ENCODE measurements at places on chromosomes 4 and X.

GRCh38 chrX:77404419-77404818 lies 42.8 kb upstream of the FGF16 start:
- no peak for DNase-seq

- DNase-seq: no peak
These were observed 127.5 kb upstream of the ANXA10 start for GRCh38 chr4:167964766-167965373.

- DNase-seq: peak; percentile 39
These were observed 39.2 kb upstream of the TLR3 start for GRCh38 chr4:186029571-186030398.

DNA sequence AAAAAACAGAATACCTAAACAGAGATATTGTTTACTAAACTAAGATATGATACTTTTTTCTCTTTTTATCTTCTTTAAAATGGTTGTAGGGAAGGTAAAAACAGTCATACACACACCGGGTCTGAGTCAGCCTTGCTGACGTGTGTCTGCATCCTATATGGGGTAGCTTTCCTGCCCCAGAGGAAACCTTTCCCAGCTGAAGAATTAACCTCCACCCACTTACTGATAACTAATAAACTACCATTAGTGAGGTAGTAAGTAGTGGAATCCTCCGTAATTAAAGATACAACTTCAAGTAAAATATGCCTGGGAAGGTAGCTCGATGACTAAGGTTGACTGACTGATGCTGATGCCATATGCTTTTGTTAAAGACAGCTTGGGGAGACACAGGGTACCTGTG lies 312.2 kb downstream of the DCTD start:
- no peak for DNase-seq

GRCh38 chr4:157908691-157909090 lies 264.1 kb downstream of the GASK1B start:
- no peak for DNase-seq

DNA sequence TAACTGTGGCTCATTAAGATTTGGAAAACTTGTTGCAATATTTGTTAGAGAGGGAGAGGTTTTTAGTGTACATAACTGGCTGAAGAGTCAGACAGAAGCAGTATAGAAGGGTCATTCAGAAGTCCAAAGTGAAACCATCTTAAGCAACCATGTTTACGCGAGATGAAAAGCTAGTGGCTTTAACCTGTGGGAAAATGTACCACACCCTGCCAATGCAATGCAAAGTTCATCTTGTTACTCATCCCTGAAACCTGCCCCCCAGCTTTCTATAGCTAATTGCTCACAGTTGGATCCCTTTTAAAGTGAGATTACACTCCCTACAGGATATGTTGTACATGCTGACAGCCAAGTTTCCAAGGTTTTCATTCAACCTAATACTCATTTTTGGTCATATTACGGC lies 96.7 kb upstream of the RAPGEF2 start:
- DNase-seq: no peak

- DNase-seq: no peak
These were observed 250.6 kb upstream of the NDST3 start for GRCh38 chr4:117783716-117784115.

- DNase-seq: no peak
These were observed 1.7 kb downstream of the SRD5A3 start for GRCh38 chr4:55347610-55348228.

DNA sequence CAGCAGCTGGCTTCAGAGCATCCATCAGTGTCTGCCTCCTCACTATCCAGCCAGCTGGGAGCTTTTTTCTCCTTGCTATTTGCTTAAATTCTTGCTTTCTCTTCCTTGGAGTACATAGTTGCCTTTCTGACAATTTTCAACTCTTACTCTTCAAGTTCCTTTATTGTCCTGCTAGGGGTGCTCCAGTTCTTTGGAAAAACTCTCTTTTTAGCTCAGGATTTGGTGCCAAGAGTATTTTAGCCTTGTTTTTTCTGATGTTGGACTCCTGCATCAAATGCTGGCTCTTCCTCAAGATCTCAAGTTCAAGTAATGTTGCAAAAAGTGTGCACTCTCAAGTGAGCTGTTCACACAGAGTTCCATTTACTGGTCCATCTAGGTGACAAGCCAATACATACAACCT lies 126.4 kb downstream of the KDR start:
- DNase-seq: peak; percentile 2

GRCh38 chrX:100615005-100615404 lies 21.6 kb downstream of the TSPAN6 start:
- DNase-seq: peak; percentile 12

GRCh38 chrX:139533444-139533843 lies 2.9 kb downstream of the F9 start:
- DNase-seq: no peak

DNA sequence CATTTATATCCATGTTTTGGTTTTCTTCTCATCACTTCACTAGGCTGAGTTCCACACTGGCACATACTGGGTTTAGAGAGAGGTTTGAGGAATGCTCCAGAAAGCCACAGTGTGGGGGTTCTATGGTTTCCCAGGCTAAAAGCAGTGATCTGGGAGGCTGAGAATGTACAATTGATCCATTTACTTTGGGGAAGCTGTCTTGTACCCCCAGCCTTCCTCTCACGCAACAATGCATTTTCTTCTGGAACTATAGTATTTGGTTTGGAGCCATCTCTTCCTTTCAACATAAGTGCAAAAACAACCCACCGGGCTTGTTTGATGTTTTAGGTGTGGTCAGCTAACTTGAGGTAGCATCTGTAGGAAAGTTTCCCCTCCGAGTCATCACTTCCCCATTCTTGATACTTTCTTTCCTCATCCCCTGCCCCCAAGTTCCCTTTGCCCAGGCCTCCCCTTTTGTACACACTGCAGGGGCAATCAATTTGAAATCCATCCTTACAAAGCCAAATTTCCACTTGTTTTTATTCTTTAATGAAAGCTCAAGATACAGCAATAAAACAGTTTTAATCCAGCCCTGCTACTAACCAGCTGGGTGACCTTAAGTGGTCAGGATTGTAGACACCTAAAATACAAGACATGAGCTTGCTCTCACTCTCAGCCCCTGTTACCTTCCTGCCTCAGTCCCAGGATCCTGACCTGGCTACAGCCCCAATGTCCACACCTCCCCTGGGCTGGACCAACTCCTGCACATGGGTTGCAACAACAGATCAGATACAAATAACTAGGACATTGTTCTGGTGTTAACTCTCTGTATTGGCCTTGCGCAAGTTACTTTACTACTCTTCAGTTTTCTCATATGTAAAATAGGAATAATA lies 109.2 kb downstream of the FHDC1 start:
- DNase-seq: no peak

- no peak for DNase-seq
These were observed 389.4 kb downstream of the PABPC4L start for GRCh38 chr4:133812236-133812635.

- no peak for DNase-seq
These were observed 4.2 kb downstream of the GSTCD start for GRCh38 chr4:105712766-105713165.

GRCh38 chrX:3348191-3348590 lies 1.7 kb upstream of the MXRA5 start:
- DNase-seq: no peak

DNA sequence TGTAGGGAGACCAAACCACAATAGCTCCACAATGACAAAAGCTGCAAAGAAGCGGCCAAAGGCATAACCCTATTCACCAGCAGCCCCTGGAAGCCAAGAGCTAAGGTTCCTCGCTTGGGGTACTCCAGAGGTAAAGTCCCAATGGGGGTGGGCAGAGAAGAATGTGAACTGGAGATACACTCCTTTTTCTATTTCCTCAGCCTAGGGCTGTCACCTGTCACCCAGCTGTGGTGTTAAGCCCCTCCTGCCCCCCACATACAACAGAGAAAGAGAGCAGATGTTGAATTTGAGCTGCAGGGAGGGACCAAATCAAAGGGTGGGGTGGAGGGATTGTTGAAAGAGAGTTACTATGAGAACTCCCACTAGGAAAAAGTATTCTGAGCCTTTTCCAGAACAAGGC lies 26.1 kb downstream of the AMOT start:
- DNase-seq: no peak

- peak; percentile 2 for DNase-seq
These were observed 59.5 kb downstream of the SLC39A8 start for GRCh38 chr4:102285831-102286230.

DNA sequence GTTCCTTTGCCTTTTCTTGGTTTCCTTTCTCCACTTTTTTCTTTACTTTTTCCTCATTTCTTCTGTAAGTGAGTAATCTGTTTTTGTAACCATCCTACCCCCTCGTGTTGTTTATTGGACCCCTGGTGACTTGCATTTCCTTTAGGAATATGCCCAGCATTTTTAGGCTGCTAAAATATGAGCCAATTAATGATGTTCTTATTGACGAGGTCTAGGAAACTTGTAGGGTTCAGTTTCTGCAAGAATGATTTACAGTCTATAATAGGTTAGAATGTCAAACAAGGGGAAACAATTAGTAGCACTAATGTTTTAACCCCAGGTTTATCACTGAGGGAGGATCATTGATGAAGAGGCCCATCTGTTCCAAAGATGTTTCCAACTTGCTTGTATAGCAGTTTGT lies 79.0 kb downstream of the CPE start:
- no peak for DNase-seq

- no peak for DNase-seq
These were observed 75.8 kb upstream of the IQCM start for GRCh38 chr4:149891426-149891825.

DNA sequence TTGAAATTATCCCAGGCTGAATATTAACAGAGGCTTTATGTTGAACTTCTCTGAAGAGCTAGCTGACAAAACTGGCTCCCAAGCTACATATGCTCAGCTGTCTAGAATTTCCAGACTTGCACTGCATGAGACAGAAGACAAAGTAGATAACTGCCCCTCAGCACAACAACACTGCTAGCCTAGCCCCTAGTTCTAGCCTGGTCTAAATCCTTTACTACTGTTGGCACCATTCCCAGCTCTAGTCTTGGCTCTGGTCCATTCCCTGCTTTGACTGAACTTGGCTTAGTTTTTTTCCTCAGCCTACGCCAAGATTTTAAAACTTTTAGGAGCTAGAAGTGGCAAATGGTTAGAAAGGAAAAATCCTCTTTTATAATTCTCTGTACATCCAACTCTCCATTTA lies 7.6 kb upstream of the OPHN1 start:
- DNase-seq: peak; percentile 19

GRCh38 chrX:9459186-9459748 lies 5.6 kb upstream of the TBL1X start:
- DNase-seq: no peak

- no peak for DNase-seq
These were observed 153.2 kb upstream of the PRDX4 start for GRCh38 chrX:23514082-23514481.

- DNase-seq: no peak
These were observed 82.9 kb downstream of the ANKRD50 start for GRCh38 chr4:124629681-124630080.

- no peak for DNase-seq
These were observed 62.8 kb upstream of the EGFL6 start for GRCh38 chrX:13506574-13506973.

GRCh38 chrX:80812176-80812575 lies 2.5 kb upstream of the BRWD3 start:
- DNase-seq: no peak

DNA sequence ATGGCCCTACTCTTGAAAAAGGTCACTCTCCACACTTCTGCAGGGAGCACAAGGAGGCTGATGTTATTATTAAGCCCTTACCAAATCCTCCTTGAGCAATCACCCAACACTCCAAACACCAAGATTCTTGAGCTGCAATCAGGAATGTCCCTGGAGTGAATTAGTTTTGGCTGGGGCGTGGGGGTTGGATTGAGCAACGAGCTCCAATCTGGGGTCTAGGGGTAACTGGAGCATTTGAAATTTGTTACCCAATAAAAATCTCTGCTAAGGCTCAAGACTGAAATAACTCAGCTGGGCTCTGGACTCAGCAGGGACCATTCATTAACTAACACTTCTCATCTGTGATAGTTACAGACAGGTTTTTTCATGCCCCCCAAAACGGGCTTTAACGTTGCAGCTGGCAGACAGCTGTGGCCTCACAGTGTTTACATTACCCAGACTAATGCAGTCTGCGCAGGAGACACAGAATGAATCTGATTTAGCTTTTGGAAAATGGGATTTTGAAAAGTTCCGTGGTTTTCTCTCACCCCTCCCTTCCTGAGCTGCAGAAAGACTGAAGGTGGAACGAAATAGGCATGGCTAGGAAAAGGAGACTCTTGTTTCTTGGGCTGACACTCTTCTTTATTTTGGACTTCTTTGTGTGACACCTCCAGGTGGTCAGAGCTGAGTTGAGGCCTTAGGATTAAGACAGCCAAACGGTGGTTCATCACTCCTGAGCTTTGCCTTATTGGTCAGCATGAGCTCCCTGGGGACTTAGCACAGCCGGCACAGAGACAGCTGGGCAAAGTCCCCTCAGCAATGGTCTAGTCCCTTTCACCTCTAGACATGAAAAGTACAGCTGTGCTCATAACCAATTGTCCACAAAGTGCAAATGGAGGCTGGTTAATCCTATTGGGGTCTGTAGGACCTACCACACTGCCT lies 26.6 kb downstream of the PLAC1 start:
- peak; percentile 78 for DNase-seq

- DNase-seq: no peak
These were observed 797 bp downstream of the CD99L2 start for GRCh38 chrX:150897421-150898320.

DNA sequence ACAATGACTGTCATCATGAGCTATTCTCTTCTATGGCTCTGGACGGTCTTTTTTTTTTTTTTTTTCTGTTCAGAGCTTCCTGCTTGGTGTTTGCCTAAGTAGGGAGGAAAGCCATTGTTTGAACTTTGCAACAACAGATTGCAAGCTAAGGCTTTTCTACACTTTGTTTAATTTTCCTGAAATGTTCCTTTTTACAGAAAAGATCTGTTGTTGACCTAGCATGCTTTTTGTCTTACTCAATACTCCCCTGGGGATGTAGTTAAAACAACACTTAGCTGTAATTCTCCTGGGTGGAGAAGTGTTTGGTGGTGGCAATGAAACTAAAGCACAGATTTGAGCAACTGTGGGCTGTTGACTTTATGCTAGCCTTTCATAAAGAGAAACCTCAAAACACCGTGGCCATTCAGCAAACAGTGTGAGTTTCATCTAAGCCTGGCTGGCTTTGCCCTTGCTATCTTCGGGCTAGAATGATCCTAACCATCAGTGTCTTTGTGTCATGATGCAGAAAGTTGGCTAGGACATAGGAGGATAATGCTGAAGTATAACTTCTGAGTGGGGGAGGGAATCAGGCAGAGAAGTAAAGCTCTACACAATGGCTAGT lies 110.5 kb downstream of the ANXA3 start:
- DNase-seq: no peak

DNA sequence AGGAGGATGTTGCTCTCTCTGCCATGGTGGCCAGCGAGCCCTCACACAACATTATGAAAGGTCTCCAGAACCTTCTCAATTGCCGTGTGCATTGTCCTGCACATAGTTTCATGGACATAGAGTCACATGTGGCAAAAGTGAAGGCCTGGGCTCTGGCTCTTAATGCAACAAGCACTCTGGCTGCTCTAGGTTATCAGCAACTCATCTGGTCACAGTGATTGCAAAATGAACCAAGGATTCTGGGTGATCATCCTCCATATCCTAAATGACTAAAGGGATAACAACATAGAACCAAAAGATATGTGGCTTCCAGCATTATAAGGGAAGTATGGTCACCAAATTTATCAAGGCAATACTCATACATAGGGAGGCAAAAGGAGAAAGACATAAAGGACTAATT lies 175.2 kb downstream of the MGST2 start:
- DNase-seq: no peak

- DNase-seq: no peak
These were observed 10.2 kb upstream of the TMEM185A start for GRCh38 chrX:149641835-149642234.

GRCh38 chrX:121320441-121320840 lies 273.0 kb downstream of the GLUD2 start:
- DNase-seq: no peak

- no peak for DNase-seq
These were observed 22.1 kb upstream of the MSX1 start for GRCh38 chr4:4837316-4837715.

All from AG09319 (cell line).